ENCODE measurements at places on chromosomes 11 and 22. TPM values are rescaled to one million over a fixed set of nuclear protein-coding genes. Genes with fewer than 3 reads are reported as not detected.

GRCh38 chr11:71115770-71116692 lies 136.3 kb downstream of the SHANK2 start:
- DNase-seq, result no peak

DNA sequence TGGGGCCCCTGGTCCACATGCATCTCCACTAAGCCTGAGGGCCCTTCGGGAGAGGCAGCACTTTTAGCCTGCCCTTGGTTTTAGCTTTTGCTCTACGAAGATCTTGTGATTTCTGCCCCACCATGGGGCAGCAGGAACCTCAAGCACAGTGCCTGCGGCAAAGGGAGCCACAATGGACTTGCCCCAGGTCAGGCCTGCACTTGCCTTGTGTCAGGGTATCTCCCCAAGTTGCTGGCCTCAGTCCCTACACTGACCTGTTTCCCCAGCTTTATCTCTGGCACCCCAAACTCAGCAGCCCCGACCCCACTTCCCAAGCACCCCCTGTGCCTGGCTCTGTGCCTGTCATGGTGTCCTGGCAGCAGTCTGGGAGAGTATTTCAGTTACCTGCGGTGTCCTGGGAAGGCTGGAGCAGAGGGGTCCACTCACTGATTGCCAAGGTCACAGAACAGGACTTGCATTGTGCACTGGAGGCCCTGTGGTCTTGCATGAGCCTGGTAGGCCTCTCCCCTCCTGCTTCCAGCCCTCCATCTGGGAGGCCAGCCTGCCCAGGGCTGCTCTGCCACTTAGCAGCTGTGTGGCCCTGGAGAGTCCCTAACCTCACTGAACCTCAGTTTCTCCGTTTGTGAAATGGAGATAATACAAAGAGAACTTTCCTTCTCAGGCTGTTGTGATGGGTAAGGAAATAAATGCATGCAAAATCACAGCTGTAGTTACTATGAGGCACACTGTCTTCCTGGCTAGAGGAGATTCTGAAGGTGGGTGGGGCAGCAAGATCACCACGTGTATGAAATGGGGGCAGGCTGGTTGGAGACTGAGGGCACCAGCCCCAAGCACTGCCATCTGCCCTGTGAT lies 3.6 kb upstream of the AIFM3 start:
- DNase-seq, result no peak

DNA sequence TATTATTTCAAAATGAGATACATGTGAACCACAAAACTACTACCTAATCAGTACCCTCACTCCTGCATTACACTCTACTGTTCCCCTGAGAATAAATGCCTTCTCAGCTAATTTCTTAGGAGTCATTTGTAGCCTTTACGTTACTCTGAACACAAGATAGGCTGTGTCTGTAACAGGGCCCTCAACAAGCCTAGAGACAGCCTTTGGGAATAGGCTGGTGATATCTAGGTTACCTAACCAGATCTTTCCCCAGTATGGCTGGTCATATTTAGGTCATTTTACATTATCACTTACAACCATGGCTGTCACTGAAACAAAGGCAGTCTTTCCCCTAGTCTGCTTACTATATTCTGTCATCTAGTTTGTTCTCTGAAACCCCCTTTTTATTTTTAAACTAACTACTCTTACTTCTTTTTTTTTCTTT lies 14.2 kb downstream of the ATM start:
- no peak for DNase-seq

The NCF4 gene
- 1.3 TPM for polyA plus RNA-seq

DNA sequence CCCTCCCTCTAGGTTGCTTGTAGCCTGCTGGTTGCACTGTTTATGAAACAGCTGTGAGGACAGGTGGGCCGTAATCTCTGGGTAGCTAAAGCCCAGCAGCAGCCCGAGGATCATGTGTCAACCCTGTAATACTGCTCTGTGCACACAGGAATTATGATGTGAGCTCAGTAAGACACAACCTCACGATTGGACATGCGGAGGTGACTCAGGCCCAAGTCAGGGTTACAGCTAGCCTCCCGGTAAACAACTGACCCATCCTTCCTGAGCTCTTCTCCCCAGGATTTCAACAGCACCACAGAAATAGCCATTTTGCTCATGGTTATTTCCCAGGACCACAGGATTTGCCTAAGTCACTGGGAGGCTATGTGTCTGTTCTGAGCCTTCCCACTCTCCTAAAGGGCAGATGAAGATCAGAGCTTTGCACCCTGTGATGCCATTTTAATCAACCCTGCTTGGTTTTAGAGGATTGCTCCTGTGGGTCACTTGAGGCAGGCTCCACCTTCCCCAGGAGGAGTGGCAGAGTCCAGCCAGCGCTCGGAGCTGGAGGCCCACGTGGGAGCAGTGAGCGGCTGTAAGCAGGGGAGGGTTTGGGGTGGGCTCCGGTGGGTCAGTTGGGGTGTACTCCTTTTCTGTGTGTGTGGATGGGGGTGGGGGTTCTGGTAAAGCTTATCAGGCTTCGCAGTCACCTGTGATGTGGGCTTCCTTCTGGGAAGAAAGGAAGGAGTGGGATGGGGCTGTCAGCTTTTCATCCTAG lies at the start of gene AMPD3:
TSS of gene AMPD3 (plus strand) at position 387 of the 754 bp plus-strand sequence. CDS start 6,256 bp downstream, outside the sequence.
- DNase-seq, result no peak

DNA sequence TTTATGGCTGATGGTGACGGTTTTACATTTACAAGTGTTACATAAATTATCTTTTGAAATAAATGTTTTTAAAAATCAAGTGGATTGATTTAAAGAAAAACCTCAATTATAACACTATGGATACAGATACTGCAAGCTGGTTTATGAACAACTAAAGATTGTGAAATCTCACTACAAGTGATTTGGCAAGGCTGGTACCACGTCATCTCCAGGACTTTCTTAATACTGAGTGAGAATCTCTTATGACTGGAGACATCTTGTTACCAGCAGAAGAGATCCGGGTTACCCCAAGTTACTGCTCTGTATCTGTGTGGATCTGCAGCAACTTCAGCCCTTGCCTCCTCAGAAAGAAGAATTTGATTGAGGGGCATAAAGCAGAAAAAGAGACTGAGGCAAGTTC lies 452.9 kb downstream of the MN1 start:
- DNase-seq, result no peak

The HPX gene
- polyA plus RNA-seq, result 0.61 TPM

The DUSP8 gene
- polyA plus RNA-seq, result 29.6 TPM

The CD6 gene
- polyA plus RNA-seq, result 0.63 TPM

DNA sequence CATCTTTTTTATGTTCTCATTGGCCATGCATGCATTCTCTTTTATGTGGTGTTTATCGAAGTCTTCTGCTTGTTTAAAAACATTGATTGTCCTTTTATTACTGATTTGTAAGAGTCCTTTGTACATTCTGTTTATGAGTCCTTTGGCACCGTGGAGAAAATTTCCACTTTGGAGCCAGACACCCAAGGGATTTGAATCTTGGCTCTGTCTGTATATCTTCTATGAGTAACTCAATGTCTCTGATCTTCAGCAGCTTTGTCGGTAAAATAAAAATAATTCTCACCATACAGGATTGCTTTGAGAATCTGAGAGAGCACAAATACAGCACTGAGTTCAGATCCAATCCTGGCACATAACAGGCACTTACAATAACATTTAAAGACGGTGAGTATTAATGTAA lies 12.8 kb upstream of the SORL1 start:
- DNase-seq, result no peak

GRCh38 chr22:41668971-41669911 lies 19.4 kb downstream of the SNU13 start:
- no peak for DNase-seq

- no peak for DNase-seq
Measured at GRCh38 chr11:130124096-130124495, 35.5 kb upstream of the ST14 start.

DNA sequence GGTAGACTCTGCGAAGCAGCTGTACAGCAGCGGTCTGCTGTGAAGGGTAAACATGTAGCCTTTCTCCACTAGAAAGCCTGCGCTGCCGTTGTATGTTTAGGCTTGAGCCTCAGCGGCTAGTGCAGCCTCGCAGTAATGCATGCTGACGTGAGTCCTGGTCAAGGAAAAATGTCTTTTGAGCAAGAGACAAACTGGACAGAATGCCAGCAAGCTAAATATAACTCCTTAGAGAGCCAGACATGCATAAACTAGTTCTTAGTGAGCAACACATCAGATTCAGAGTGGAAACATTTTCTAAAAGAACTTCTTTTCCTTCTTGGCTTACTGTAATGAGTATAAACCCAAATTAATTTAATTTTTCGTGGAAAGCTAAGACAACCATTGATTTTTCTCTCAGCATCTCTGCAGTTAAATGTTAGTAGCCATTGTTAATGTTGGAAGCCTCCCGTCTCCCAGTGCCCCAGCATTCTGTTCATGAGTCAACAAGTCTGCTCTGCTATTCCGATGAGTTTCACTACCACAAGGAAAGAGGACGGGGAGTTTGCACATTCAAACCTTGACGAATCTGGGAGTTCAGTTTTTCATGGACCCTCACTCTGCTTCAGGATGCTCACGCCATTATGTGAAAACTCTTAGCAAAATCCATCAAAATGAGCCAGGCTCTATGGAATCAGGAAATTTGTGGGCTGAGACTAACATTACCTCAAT lies 51.4 kb downstream of the JAM3 start:
- peak; percentile 87 for DNase-seq

DNA sequence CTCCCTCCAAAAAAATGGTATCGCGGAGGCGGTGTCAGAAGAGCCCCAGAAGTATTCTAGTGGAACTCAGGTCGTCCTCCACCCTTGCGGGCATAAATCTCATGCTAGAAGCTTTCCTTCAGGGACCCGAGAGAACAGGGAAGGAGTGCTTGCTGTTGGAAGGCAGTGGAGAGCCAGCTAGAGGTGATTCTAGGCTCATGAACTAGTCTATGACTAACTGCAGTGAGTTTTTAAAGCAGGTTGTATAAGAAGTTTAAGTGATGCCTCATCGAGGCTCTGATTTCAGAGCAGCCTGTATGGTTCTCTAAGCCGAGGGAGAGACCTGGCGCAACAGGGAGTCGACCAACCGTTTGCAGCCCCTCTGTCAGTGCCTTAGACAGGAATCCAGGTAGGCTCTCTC lies 85.7 kb downstream of the TBC1D22A start:
- DNase-seq, result no peak

DNA sequence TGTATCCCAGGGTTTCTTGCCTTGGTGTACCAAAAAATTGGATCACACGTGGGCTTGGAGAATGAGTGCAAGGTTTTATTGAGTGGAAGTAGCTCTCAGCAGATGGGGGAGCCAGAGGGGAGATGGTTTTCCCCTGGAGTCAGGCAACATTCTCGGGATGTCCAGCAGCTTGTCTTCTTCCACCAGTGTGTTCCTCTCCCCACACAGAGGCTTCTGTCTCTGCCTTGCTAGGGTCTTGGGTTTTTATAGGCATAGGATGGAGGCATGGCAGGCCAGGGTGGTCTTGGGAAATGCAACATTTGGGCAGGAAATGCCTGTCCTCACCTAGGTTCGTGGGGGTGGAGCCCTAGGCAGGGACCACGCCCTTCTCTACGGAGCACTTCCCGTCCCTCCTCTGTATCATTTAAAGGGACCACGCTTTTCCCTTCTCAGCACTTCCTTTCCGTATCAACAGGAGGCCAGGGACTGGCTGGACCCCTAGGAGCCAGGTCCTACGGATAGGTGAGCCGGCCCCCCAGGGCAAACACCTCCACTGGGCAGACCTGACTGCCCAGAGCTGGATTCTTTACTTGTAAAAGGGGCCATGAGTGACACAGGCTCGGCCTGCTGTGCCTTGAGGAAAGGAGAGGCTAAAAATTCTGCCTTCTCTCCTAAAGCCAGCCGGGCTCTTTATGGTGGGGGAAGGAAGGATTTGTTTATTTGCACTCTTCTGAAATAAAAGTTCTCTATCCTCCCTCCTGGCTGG lies 55.3 kb upstream of the CCDC188 start:
- no peak for DNase-seq

- DNase-seq, result no peak
Measured at GRCh38 chr22:23035557-23036277, 34.6 kb upstream of the GNAZ start.

- DNase-seq, result no peak
Measured at GRCh38 chr11:78576549-78577097, 2.0 kb upstream of the NARS2 start.

The ZFTA gene
- polyA plus RNA-seq, result 16.5 TPM

The HARBI1 gene
- 1.9 TPM for polyA plus RNA-seq

- no peak for DNase-seq
Measured at GRCh38 chr11:72141066-72141465, 5.5 kb downstream of the FOLR3 start.

DNA sequence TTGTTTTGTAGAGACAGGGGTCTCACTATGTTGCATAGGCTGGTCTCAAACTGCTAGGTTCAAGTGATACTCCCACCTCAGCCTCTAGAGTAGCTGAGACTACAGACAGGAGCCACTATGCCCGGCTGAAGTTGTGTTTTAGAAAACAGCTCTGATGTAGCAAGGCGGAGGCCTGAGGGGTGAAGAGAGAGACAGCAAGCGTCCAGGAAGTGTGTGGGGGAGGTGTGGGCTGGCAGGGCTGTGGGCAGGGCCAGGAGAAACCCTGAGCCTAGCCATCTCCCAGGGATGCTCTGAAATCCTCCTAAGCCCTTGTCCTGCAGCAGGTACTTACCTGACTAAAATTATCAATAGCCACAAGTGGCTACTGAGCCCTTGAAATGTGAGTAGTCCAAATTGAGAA lies 16.1 kb upstream of the RPS3 start:
- no peak for DNase-seq

The MMP27 gene
- not detected for polyA plus RNA-seq

- DNase-seq, result no peak
Measured at GRCh38 chr11:3894128-3894731, 38.8 kb downstream of the STIM1 start.

DNA sequence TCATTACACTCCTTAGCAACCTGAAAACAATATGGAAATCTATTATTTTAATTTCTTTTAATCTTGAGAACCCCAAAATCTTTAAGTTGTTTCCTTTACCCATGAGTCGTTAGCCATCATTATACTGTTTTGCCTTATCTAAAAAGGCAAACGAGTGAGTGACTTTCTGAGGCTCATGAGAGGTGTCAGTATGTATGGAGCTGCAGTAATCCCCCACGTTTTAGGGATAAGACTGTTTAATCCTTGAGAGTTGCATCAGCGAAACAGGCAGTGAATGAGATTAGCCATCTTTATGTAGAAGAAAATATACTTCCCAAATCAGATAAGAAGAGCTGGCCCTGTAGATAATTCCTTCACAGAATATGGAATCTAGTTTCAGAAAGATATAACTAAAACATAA lies 1147.0 kb downstream of the DLG2 start:
- no peak for DNase-seq

DNA sequence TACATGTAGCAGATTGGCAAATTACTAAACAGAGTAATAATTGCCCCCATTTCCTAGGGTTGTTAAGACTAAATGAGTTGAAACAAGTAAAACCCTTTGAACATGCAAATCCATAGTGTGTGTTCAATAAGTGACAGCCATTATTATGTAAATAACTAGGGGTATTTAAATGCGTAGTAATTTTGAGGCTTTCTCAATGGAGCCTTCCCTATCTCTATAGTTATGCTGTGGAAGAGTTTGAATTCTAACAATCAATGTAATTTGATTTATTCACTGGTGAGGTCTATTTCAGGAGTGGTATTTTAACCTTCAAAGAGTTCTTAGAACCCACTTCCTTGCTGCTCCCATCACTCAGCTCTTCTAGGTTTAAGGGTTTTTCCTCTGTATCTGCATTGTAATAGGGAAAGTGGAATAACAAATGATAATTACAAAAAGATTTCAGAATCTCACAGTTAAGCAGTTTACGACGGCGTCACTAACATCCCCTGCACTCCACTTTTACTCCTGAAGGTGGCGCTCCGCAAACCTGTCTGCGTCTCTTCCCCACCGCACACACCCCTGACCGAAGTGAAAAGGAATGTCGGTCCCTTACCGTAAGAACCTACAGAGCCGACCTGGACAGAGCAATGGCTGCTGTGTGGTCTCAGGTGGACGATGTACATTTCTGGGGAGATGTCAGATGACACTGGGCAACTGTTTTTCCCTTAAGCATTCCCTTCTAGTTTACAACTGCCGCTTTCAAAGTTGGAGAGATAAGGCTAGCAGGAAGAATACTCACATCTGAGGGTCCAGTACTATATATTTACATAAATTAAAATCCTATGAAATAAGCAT lies 80.8 kb downstream of the ZC3H12C start:
- peak; percentile 73 for DNase-seq

Measured in brain (organoid and tissue), 16 donors.